ENCODE measurements at places on chromosomes 1 and 21. TPM values are rescaled to one million over a fixed set of nuclear protein-coding genes. Genes with fewer than 3 reads are reported as not detected.

DNA sequence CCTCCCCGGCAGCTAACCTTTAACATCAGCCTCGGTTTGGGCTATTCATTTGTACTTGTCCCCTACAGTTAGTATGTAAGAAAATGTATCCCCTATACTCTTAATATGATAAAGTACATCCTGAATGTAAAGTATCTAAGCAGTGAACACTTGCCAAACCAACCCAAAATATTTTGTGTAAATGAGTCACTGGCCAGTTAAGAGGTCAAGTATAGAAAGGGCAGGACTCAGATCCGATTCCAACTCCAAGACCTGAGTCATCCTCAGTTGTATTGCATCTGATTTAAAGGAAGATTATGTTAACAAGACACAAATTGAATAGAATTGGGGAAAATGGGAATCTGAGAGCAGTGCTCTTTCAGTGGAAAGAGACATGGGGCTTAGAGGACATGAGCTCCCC is 84.4 kb downstream of the CD58 start:
- DNase-seq = no peak

DNA sequence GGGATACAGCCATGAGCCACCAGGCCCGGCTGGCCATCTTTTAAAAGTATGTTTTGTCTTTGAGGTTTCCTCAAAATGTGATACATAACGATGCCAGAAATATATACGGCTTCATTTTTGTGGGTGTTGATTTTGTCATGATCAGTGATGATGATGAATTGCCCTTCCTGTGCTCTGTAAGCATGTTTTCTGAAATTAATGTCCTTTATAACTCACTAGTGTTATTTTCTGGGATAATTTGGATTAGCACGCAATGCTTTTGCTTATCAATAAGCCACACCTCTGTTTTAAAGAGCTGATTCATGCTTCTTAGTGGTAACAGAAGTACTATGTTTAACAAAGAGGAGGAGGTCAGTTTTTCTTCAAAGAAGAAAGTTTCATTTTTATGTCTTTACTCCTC is 25.6 kb downstream of the PHACTR4 start:
- no peak for DNase-seq

The CXADR gene
- 151 TPM for total RNA-seq

DNA sequence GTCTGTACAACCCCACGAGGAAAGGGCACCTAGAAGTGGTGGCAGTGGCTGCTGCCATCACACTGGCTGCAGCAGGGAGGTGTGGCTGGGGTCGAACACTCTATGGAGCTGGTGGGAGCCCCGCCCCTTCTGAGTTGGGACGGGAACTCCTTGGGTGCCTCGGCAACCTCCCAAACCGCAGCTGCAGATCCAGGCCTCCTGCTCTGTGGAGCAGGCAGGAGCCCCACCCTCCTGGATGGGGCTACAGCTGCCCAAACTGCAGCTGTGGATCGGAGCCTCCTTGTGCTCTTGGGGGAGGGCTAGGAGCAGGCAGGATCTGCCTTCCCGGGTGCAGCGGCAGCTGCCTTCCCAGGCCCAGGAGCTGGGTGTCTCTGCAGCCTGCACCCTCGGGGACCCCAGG is 38.9 kb upstream of the TARDBP start:
- no peak for DNase-seq

The TSSK3 gene
- 3.3 TPM for total RNA-seq

The DMRTA2 gene
- not detected for total RNA-seq

DNA sequence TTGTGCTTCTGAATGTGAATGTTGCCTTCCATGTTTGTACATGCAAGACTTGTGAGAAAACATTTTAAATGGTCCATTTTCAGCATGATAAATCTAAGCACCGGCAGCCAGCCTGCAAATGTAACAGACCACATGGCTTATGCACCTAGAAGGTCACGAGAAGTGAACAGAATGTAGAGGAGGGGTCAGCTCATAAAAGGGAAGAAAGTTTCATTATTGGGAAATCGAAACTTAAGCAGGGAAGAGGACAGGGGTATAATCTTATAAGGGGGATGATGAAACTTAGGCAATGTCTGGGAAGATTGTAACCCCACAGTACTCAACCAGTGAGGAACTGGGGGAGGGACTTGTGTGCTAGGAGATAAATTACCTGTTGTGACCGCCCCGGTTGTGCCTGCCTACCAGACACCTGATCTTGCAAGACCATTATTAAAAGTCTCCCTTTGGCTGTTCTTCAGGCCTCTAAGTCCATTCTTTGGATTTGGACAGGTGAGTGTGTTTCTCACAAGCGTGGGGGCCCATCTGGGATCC is 37.7 kb upstream of the VN1R5 start:
- no peak for DNase-seq

- DNase-seq = no peak
Measured at GRCh38 chr1:153375511-153375910, at the start of gene S100A12. TSS of gene S100A12 (minus strand) at chr1:153375621. CDS start at chr1:153374592, 1,029 bp downstream.

- DNase-seq = no peak
Measured at GRCh38 chr1:185532856-185533255, 201.3 kb upstream of the HMCN1 start.

The MRPL37 gene
- 55.4 TPM for total RNA-seq

Measured in mucosa of gallbladder (tissue), 1 donor.